ENCODE measurements at places on chromosomes 6 and 20.

- no peak for DNase-seq
These were observed 37.0 kb downstream of the KLHL31 start for GRCh38 chr6:53628354-53629119.

DNA sequence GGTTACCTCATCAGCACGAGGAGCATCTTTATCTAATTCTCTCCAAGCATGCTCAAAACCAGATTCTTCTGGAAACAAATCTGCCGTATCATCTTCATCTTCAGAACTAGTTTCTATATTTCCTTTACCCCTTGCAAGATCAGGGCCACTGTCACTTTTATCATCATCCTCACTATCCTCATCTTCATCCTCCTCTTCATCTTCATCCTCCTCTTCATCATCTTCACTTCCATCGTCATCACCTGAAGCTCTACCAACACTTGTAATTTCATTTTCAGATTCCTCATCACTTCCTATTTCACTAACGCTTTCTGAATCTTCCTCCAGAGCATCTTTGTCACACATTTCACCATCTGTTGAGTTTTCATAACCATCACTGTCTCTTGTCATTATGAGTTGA is 8.9 kb downstream of the ESF1 start:
- no peak for DNase-seq

DNA sequence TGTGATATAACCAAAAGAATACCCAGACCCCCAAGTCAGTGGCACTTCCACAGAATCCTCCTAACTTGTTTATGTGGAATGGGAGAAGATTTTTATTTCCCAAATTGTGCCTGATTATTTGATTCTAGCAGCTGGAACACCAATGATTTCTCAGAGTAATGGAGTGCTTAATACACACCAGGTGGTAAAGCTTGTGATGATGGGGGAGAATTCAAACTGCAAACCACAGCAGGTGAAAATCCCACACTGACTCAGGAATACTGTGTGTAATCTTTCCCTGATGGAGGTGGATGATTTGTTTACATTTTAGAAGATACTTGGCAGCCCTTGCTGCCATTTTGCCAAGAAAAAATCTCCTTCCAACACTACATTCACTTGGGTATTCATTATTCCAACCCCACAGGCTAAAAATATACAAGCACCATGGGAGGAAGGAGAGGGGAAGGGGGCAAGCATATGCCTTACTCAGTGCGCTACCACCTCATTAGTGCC is 212.7 kb upstream of the PLN start:
- DNase-seq = no peak

GRCh38 chr6:5676701-5677100 is 330.0 kb downstream of the NRN1 start:
- DNase-seq = no peak

GRCh38 chr6:115999235-115999634 is 61.5 kb downstream of the FRK start:
- no peak for DNase-seq

- DNase-seq = peak; percentile 61
These were observed 11.9 kb upstream of the LATS1 start for GRCh38 chr6:149729824-149730223.

All from inflammatory macrophage (primary cell).